Inflammatory macrophage treated with lipopolysaccharide for 4 hours (primary cell): ENCODE measurements at places on chromosomes 4 and X.

DNA sequence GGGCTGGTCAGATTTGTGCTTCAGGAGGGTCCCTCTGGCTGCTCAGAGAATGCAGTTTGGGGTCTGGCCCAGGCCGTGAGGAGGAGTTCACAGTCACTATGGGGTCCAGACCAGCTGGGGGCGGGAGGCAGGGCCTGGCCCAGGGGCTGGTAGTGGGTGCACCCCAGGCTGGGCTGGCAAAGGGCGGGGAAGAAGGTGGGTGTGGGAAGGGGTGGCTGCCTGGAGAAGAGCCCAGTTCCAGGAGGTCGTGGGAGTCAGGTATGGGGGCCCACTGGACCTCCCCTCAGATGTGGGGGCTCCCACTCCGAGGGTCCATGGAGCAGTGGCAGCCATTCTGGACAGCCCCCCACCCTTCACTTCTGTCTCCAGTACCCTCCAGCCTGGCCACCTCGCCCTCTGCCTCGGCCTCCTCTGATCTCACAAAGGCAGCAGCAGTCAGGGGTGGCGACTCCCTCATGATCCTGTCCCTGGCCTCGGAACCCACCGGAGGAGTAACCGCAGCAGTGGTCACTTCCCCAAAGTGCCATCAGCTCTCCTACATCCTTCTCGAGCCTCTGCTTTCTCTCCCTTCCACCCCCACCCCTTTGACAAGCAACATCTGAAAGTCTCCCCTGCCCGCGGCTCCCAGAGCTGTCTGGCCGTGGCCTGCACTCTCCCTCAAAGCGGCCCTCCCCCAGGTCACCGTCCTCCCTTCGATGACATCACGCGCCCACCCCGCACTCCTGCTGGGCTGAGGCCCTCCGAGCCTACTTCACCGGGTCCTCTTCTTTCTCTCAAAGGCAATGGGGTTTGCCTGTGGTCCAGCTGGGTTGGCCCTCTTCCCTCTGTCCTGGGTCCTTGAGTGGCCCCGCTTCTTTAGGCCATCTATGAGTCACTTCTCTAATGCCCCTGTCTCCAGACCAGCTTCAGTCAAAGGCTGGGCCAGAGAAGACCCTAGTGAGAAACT lies 1.7 kb upstream of the SLC6A8 start:
- peak; percentile 33 for DNase-seq

GRCh38 chr4:150997141-150997540 lies 17.9 kb downstream of the LRBA start:
- DNase-seq = peak; percentile 12

DNA sequence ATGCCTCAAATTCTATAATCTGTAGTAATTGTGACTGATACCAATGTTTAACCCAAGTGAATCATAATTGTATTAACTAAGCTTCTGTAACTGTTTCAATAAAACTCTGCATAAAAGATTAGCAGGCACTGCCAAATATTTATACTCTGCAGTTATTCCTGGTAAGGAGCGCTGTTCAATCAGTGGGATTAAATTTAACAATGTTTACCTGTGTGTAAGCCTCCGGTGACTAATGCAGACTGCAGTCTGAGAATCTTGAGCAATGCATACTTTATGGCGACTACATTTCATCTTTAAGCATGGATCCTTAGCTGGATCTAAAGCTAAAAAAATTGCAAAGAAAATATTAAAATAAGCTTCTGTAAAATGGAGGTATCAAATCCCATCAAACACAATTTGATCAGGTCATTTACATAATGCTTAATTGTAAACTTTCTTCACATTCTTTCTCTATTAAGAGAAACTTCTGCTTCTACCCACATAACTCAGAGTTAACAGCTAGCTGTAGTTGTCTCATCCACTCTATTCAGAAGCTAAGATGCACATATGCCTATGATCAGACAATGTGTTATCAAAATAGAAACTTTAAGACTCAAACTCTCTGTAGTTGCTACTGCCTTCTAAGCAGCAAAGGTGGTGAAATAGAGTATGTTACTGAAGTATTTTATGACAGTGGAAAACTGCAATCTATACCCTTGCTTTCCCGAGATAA lies 234.0 kb downstream of the SPOCK3 start:
- no peak for DNase-seq

- DNase-seq = no peak
Observed at GRCh38 chr4:36332782-36333131, 51.3 kb downstream of the DTHD1 start.

GRCh38 chr4:174464949-174465348 lies 57.3 kb downstream of the HPGD start:
- DNase-seq = peak; percentile 19

DNA sequence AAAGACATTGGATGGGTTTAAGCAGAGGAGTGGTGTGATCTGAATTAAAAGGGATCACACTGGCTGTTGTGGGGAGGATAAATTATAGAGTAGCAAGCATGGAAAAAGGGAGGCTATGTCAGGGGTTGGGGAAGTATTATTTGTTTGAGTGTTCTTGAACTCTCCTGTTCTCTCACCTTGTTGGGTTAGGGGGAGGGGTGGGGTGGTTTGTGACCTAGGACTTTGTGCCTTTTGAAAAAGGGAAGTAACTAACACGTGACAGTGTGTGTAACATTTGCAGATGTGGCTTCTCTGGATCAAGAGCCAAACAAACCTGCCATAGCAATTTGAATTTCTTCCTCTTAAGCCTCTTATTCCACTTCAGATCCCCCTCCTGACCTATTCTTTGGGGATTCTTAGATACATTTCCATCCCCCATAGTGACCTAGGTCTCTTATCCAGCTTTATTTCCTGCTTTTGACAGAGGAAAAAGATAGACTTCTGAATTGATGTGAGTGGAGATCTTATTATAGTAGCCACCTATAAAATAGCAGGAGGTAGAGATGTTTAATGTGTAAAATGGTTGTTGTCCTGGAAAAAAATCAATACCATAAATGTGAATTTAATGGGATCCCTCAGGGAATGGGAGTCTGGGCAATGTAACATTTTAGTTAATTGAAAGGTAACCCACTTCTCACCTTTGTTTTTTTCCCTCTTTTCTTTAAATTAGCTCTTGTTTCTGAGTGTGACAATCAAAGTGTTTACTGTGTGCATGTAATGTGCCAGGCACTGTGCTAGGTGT lies 120.4 kb downstream of the CT47B1 start:
- DNase-seq = peak; percentile 7

DNA sequence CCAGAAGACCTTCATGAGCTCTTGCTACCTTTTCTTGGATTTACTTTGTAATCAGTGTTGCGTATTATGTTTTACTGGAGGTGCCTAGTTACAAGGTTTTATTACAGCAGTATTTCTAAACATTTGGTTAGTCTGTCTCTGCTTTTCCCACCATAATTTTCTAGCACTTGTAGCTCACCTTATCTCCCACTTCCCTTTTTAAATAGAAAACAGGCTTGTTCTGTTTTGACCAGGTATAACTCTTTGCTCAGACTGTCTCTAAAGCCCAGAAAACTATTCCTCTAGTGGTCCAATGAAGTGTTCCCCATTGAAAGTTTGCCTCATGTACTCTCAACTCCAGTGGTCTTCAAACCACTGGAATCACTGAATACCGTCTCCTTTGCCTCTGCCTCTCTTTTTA lies 43.9 kb downstream of the AFF1 start:
- DNase-seq = no peak

DNA sequence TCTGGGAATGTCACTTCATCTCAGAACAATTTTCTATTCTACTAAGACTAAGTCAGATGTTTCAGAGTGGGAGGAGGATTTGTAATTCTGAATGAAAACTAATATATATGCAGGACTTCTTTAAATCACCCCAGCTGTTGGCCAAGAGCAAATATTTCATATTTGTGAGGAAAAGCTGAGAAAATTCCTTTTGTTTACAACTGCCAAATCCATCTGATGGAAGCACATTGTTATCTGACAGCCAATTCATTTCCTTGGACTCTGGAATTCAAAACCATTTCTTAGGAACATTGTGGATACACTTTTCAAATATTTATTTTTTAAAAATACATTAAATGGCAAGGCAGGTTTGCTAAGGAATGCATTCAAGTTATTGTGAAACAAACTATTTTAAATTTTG lies 8.0 kb downstream of the SLIT2 start:
- no peak for DNase-seq

DNA sequence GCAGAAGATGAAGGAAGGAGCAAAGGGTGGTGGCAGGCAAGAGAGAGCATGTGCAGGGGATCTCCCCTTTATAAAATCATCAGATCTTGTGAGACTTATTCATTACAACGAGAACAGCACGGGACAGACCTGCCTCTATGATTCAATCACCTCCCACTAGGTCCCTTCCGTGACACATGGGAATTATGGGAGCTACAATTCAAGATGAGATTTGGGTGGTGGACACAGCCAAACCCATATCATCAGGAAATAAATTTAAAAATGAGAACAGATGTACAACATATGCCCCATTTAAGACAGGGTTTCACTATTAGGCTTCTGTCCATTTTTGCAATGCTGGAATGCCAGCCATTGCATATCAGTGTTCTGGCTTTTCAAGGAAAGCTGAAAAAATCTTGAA lies 346.7 kb upstream of the SLIT2 start:
- no peak for DNase-seq

- DNase-seq = no peak
Observed at GRCh38 chr4:170599894-170600293, 510.1 kb upstream of the AADAT start.

DNA sequence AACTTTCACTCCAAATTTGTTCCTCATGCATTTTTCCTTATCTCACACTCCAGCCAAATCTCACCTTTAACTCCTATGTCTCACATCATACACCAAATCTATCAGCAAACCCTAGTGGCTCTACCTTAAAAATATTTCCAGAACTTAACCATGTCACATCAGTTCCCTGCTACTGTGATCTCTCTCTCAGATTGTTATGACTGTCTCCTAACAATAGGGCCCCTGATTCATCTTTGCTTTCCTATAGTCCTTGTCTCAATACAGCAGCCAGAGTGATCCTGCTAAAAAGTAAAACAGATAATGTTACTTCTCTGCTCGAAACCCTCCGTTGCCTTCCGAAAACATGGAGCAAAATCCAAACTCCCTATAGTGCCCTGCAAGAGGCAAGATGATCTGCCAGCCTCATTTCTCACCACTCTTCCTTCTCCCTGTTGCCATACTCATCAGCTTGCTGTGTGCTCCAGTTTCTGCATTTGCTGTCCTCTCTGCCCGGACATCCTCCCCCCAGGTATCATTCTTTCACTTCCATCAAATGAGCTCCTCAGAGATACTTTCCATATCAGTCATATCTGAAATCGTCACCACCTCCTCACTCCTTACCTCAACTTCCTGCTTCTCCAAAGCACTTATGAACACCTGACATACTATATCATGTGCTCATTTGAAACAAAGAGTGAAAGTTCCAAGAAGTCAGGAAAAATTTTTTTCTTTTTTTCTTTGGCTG lies 293.4 kb upstream of the NR3C2 start:
- DNase-seq = no peak

- DNase-seq = no peak
Observed at GRCh38 chrX:70026851-70027200, 22.9 kb downstream of the AWAT2 start.

- DNase-seq = no peak
Observed at GRCh38 chrX:36414056-36414455, 494.5 kb downstream of the CFAP47 start.

DNA sequence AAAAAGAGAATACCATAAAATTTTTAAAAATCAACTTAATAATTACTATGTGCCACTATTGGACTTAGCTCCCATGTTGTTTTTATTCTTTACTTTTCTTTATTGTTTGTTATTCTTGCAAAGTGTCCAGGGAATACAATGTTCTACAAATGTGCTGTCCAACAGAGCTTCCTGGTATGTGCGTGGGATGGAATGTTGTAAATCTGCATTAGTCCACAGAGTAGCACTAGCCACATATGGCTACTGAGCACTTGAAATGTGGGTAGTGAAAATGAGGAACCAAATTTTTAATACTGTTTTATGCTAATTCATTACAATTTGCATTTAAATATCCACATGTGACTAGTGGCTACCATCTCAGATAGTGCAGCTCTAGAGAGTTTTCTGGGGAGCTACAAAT lies 14.3 kb upstream of the CORIN start:
- DNase-seq = peak; percentile 37

DNA sequence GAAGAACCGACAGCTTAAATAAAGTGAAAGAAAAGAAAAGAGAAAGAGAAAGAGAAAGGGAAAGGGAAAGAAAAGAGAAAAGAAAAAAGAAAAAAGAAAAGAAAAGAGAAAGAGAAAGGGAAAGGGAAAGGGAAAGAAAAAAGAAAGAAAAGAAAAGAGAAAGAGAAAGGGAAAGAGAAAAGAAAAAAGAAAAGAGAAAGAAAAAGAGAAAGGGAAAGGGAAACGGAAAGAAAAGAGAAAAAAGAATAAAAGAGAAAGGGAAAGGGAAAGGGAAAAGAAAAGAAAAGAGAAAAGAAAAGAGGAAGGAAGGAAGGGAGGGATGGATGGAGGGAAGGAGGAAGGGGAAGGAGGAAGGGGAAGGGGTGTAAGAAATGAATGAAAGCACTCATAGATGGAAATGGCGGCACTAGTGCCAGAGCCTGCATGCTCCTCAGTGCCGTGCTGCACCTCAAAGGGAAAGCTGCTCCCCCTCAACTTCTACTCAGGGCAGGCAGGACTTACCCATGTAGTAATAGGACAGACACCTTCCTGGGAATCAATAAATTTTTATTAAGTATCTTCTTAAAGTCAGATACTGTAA lies 70.7 kb downstream of the AFAP1 start:
- peak; percentile 37 for DNase-seq

DNA sequence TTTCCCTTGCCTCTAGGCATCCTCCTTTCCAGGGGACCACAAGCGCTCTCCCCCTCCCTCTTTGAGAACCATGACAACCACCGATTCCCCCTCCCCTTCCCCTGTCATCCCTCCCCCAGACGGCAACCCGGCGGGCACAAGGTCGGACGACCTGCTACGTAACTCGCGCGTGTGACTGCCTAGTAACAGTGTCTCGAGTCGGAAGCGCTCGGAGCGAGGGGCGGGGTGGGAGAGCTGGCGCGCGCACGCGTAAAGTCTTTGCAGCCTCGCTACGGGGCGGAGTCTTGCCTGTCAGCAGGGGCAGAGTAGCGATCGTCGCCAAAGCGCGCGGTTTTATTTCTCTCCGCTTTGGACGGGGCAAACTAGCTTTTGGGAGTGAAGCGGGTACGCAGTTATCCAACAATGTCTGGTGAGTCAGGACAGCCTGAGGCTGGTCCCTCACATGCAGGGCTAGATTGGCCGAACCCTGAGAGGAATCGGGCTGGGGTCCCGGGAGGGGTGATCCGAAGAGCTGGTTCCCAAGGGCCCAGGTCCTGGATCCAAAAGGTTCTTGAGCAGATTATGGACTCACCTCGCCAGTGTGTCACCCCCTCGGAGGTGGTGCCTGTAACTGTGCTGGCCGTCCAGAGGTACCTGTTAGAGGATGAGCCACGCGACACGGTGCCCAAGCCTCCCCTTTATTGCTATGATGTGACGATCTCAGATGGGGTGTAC lies at the start of gene RADX:
RADX (plus strand) TSS at position 300 of the 714 bp plus-strand sequence; CDS start at position 403, 103 bp downstream.
- peak; percentile 75 for DNase-seq
